A549 treated with ZK216348 at 1 μM for 4 hours (cell line): ENCODE measurements at places on chromosomes 4 and X. TPM values are rescaled to one million over a fixed set of nuclear protein-coding genes. Genes with fewer than 3 reads are reported as not detected.

Gene TMEM154
- 0.04 to 0.06 TPM in 2 of 5 replicates, not detected in the others for total RNA-seq

Gene CRLF2
- total RNA-seq: 0.73 to 1.2 TPM (median 1.0 TPM) in 5 replicates

Gene MAGEC2
- total RNA-seq: not detected in 5 replicates

Gene CENPC
- total RNA-seq: 3.1 to 6.1 TPM (median 4.1 TPM) in 5 replicates

Gene GPR143
- 0.20 to 0.56 TPM (median 0.46 TPM) in 3 of 5 replicates, not detected in the others for total RNA-seq

Gene SLC6A14
- total RNA-seq: not detected in 5 replicates

Gene CTAG1A
- not detected in 5 replicates for total RNA-seq

Gene ODAPH
- 1.6 TPM in 1 of 5 replicates, not detected in the others for total RNA-seq

Gene SYNPO2
- total RNA-seq: 0.98 to 1.7 TPM (median 1.1 TPM) in 5 replicates

Gene MAGEA2
- total RNA-seq: not detected in 5 replicates

Gene LIN54
- total RNA-seq: 5.1 to 8.2 TPM (median 7.7 TPM) in 5 replicates

Gene AMOT
- 0.04 to 0.07 TPM in 2 of 5 replicates, not detected in the others for total RNA-seq

Gene VGLL1
- not detected in 5 replicates for total RNA-seq

Gene MAGEA9B
- total RNA-seq: not detected in 5 replicates

Gene NHS
- 2.3 to 4.3 TPM (median 2.9 TPM) in 5 replicates for total RNA-seq

Gene PJA1
- 11.4 to 16.3 TPM (median 15.2 TPM) in 5 replicates for total RNA-seq

Gene GSX2
- not detected in 5 replicates for total RNA-seq

Gene PCDH10
- total RNA-seq: 0.06 to 0.21 TPM (median 0.16 TPM) in 5 replicates

Gene KIT
- total RNA-seq: not detected in 5 replicates

Gene LEF1
- not detected in 5 replicates for total RNA-seq

Gene BEND2
- total RNA-seq: not detected in 5 replicates

Gene TLR3
- 0.15 to 0.72 TPM (median 0.39 TPM) in 5 replicates for total RNA-seq

Gene VMA21
- total RNA-seq: 18.3 to 27.1 TPM (median 22.5 TPM) in 5 replicates

Gene POU3F4
- not detected in 5 replicates for total RNA-seq

Gene CFAP47
- total RNA-seq: not detected in 5 replicates

Gene BRS3
- total RNA-seq: not detected in 5 replicates

Gene AFM
- total RNA-seq: not detected in 5 replicates

Gene SLC9B1
- 0.41 TPM in 1 of 5 replicates, not detected in the others for total RNA-seq

Gene NUDT10
- 0.51 to 0.74 TPM (median 0.55 TPM) in 5 replicates for total RNA-seq

Gene GUCY1B1
- total RNA-seq: 0.20 to 0.33 TPM (median 0.26 TPM) in 5 replicates

Gene CD99
- total RNA-seq: 267 to 283 TPM (median 281 TPM) in 5 replicates

Gene POF1B
- 1.9 to 3.1 TPM (median 2.6 TPM) in 5 replicates for total RNA-seq

Gene PNMA3
- 0.07 to 0.31 TPM (median 0.20 TPM) in 5 replicates for total RNA-seq

Gene RNF175
- not detected in 5 replicates for total RNA-seq

Gene GUCY1A1
- not detected in 5 replicates for total RNA-seq

Gene TRMT10A
- total RNA-seq: 3.8 to 5.2 TPM (median 4.3 TPM) in 5 replicates

Gene HAND2
- 0.12 to 0.62 TPM (median 0.31 TPM) in 5 replicates for total RNA-seq

Gene RHOH
- total RNA-seq: 0.15 to 0.23 TPM (median 0.19 TPM) in 4 of 5 replicates, not detected in the other

Gene TMSB15A
- 0.61 to 0.85 TPM (median 0.62 TPM) in 3 of 5 replicates, not detected in the others for total RNA-seq

Gene ZNF280C
- total RNA-seq: 2.3 to 3.7 TPM (median 2.7 TPM) in 5 replicates

Gene KIAA1210
- not detected in 5 replicates for total RNA-seq

Gene TSPAN7
- total RNA-seq: 2.3 to 3.6 TPM (median 2.7 TPM) in 5 replicates

Gene CSAG2
- not detected in 5 replicates for total RNA-seq

Gene TEX11
- not detected in 5 replicates for total RNA-seq

Gene SMR3B
- not detected in 5 replicates for total RNA-seq

Gene FDCSP
- total RNA-seq: not detected in 5 replicates

Gene PNMA6F
- total RNA-seq: not detected in 5 replicates

Gene CACNA1F
- total RNA-seq: not detected in 5 replicates

Gene FHDC1
- total RNA-seq: 0.46 to 0.79 TPM (median 0.65 TPM) in 5 replicates

Gene HTR2C
- not detected in 5 replicates for total RNA-seq

Gene TNMD
- not detected in 5 replicates for total RNA-seq

Gene PCGF3
- total RNA-seq: 14.2 to 21.6 TPM (median 20.3 TPM) in 5 replicates

Gene CT45A5
- total RNA-seq: not detected in 5 replicates
